DND-41 (cell line): ENCODE measurements at places on chromosomes 16 and 17.

GRCh38 chr16:58862334-58863021 lies 128.4 kb upstream of the GOT2 start:
- H3K27me3 ChIP-seq, result peaks cover 4% of the 10 kb centered on the region
- DNase-seq, result no peak
- H3K27ac ChIP-seq, result no peak overlapping the region
- no peaks in the 10 kb centered on the region for H3K4me1 ChIP-seq
- H3K4me3 ChIP-seq, result no peak overlapping the region

- peaks cover 33% of the 10 kb centered on the region for H3K4me1 ChIP-seq
- DNase-seq, result no peak
- H3K27me3 ChIP-seq, result no peaks in the 10 kb centered on the region
- no peak overlapping the region for H3K27ac ChIP-seq
- H3K36me3 ChIP-seq, result peaks cover 21% of the 10 kb centered on the region
- H3K4me3 ChIP-seq, result no peak overlapping the region
Measured at GRCh38 chr16:66832190-66832589, 1.4 kb upstream of the NAE1 start.

DNA sequence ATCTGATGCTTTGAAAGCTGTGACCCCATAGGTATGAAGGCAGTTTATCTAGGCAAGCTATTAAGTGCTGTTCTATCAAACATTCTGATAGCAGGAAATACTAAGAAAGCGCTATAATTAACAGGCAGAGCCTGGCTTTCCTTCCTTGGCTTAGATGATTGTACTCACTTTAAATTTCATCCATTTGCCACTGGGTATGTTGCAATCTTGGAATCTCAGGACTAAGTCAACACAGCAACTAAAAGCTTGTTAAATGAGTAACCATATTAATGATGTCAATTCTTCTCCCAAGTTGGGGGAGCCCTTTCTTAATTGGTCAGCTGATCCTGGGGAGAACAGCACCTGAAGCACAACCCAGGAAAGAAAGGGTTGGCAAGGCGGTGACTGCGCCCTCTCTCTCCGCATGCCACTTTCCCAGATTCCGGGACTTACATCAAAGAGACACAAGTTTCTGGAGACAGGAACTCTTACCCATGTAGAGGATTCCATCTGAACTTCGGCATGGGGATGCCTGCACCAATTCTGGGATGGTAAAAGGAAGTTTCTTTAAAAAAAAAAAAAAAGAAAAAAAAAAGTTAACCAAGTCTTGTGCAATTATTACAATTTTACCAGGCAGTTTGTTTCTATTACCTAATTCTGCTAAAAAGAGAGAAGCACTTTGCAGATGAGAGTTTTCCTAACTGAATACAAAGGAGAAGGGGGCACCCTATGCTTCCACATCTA lies 54.4 kb upstream of the ICAM2 start:
- peaks cover 10% of the 10 kb centered on the region; the same call in 1 of the 2 replicates for H3K4me1 ChIP-seq
- H3K27ac ChIP-seq, result no peak overlapping the region
- no peak overlapping the region for H3K4me3 ChIP-seq
- H3K27me3 ChIP-seq, result no peaks in the 10 kb centered on the region
- DNase-seq, result no peak

DNA sequence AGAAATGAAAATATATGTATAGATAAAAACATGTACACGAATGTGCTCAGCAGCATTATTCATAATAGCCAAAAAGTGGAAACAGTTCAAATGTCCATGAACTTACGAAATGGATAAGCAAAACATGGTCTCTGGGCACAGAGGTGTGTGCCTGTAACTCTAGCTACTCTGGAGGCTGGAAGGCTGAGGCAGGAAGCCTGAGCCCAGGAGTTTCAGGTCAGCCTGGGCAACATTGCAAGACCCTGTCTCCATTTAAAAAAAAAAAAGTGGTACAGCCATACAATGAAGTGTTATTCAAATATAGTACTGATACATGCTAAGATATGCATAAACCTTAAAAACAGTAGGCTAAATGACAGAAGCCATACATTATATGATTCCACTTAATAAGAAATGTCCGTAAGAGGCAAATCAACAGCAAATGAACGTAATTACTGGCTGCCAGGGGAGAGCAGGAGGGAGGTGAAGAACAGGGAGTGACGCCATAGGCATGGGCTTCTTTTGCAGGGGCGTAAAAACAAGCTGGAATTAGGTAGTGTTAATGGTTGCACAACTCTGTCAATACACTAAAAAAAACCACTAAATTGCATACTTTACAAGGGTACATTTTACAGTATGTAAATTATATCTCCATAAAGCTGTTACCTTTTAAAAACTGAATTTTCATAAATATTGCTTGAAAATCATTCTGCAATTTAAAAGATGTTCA lies 87.2 kb upstream of the PLEKHM1 start:
- H3K27ac ChIP-seq, result no peak overlapping the region
- H3K4me3 ChIP-seq, result no peak overlapping the region
- H3K36me3 ChIP-seq, result peaks cover 42% of the 10 kb centered on the region
- H3K27me3 ChIP-seq, result no peaks in the 10 kb centered on the region
